ENCODE measurements at places on chromosomes 3 and 15.

DNA sequence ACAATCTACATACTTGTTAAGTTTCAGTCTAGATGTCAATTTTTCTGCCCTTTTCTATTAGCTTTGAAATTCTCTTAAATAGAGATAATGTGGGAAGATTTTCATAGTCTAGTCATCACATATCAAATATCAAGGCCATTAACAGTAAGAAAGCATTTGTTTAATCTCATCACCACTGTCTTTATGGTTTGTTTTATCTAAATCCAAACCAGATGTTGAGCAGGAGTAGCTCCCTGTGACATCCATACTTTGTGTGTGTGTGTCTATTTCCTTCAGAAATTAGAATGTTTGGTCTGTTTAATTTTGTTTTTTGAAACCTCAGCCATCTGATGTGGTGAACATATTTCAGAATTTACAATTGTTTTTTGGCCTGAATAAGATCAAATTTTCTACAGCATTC lies 23.1 kb upstream of the GOLGA8B start:
- DNase-seq = no peak

- DNase-seq = no peak
These were observed 54.8 kb upstream of the CHRNB4 start for GRCh38 chr15:78695854-78696253.

DNA sequence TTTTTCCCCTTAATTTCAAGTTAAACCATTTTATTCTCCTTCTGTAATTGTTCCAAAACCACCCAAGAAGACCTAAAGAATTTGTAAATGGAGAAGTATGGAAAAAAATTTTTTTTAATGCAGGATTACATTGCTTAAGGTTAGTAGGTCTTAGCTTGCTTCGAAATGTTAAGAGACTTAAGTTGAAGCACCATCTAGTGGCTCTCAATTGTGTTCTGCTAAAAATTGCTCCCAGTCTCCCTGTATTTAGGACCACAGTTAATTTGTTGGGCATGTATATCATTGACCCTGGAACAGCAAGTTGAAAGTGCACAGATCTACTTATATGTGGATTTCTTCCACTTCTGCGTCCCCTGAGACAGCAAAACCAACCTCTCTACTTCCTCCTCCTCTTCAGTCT lies 32.4 kb downstream of the CD200R1L start:
- DNase-seq = no peak

DNA sequence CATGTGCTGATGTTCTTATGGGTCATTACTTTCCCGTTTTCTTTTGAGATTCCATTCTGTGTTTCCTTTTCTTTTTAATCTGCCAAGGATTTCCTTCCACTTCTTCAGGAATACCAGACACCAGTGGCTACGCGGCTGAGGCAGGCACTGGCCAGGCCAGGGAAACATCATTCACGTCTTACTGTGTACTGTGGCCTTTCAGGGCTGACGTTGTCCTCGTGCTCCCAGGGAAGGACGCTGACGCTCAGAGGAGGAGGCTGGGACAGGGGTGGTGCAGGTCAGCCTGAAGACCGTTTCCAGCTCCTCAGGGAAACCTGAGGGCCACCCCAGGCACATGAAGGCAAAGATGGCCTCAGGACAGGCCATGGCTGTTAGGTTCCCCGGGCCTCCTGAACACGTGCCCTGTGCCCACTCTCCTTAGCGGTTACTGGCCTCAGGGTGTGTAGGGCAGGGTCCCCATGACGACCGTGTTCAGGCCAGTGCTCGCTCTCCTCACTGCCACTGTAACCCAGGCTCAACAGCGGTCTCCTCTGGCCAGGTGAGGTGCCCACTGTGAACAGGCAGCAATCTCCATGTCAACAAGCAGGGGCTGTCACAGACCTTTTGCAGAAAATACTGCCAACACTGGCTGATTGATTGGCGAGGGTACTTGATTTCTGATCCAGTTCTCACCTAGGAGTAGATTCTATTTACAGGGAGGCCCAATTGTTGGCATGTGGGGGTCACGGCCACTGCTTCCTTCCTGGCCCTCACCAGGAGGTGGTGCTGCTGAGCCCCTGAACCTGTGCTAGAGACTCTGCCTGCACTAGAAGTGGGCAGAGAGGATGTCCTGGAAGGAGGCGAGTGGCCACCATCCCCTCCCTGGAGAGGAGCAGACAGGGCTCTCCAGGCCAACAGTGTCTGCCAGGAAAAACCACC lies 169.5 kb downstream of the ATP10A start:
- peak; percentile 36 for DNase-seq

DNA sequence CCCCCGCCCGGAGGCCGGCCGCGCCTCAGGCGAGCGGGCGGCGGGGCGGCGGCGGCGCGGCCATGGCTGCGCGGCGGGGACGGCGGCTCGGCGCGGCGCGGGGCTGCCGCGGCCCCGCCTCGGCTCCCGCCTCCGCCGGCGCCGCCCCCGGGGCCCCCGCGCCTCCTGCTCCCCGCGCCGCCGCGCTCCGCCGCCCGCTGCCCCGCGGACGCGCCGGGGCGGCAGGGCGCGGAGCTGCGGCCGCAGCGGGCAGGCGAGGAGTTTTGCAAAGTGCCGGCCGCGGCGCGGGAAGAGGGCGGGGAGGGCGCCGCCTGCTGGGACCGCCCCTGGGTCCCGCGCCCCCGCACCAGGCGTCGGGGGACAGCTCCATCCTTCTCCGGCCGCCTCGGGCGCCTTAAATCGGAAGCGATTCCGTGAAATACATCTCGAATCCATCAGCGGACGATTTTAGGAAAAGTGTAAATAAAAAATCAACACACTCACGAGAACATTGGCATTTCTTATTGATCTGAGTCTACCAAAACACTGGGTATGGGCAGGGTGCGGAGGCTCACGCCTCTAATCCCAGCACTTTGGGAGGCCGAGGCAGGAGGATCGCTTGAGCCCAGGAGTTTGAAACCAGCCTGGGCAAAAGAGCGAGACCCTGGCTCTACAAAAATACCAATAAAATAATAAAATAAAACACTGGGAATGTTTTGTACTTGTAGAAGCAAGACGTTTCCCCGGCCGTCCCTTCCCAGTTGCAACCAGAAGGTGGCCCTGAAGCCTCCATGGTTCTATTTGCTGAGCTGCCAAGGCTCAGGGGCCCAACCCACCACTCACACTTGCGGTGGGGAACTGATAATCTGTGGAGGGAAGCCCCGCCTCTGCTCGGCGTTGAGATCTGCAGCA lies 136.9 kb downstream of the NUP210 start:
- no peak for DNase-seq

- peak; percentile 78 for DNase-seq
These were observed 2.5 kb downstream of the PDZRN3 start for GRCh38 chr3:73622091-73622805.

GRCh38 chr3:148203297-148204010 lies 494.2 kb upstream of the AGTR1 start:
- no peak for DNase-seq

- DNase-seq = no peak
These were observed 1476.9 kb downstream of the SI start for GRCh38 chr3:163601426-163601825.

GRCh38 chr15:80325206-80325605 lies 73.2 kb upstream of the CTXND1 start:
- DNase-seq = no peak

DNA sequence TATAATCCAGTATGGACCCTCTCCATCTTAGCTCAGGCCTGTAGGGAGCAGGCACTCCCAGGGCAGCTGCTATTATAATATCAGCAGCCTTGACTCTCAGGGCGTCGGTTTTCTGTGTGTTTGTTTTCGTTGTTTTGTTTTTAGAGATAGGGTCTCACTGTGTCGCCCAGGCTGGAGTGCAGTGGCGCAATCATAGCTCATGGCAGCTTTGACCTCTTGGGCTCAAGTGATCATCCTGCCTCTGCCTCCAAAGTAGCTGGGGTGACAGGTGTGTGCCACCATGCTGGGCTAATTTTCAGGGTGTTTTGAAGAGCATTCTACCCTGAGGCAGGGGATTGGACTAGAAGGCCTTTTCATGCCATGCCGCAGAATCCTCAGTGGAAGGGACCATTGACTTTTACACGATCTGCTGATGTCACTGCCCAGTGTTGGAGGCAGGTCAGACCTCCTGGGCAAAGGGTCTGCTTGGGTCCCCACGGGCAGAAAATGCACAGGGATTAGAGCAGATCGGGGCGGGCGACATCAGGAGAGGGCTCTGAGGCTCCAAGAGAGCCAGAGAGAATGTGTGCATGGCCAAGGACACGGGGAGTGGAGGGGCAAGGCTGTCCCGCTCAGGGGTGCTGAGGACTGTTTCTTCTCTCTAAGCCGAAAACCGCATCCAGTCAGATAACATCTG lies 7.8 kb downstream of the MELTF start:
- DNase-seq = no peak

GRCh38 chr3:159260049-159260662 lies 458.3 kb downstream of the MFSD1 start:
- DNase-seq = no peak

DNA sequence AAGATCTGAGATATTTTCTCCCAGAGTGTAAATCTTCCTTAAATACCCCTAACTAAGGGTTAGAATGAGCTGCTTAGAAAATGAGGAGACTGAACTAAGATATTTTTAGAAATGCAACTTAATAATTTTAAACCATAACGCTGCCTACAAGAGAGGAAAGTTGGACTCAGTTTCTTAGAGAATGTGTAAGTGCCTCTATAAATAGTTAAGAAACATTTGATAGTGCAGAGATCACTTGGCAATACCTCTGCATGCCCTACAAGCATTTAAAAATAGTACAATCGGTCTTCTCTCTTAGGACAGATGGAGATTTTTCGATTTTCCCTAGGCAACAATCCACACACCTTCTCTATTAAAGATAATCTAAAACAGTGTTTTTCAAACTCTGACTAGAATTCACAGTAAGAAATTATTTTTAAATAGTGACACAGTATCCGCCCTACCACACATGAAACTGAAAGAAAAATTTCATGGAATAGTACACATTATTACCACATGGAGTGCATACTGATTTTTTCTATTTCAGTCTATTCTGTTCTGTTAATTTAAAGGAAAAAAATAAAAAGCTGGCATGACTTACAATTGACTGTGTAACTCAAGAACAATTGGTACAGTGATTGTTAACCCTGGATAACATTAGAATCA lies 83.2 kb downstream of the GADL1 start:
- DNase-seq = no peak

DNA sequence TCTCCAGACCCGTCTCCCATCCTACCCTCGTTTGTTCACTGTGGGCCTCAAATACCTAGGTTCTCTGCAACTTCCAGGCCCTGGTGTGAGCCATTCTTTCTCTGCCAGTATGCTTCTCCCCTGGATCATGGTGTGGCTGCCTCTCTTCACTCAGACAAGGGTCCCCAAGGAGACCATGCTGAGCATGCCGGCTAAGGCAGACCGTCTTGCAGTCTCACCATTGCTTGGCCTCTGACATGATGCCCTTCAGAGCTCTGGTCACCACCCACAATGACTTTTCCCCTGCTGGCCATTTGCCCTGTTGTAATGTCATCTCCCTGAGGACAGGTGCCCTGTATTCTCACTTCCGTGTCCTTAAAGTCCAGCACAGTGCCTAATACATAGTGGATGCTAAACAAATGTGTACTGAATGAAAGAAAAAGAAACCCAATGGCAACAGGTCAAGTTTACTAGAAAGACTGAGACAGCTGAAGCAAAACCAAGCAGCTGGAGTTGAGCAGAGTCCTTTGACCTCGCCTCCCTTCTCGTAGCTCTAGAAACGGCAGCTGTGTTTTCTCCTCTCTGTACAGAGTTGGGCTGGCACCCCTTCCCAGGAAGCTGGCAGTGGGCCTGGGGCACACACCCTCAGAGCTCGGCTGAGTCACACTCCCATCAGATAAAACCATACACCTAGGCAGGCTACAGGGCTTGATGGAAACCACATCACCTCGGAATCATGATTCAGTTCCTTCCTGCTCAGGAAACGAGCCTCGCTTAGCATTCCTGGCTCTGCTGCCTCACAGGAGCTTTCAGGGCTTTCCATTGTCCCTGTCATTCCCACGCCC lies 8.6 kb downstream of the TLR9 start:
- DNase-seq = peak; percentile 65

DNA sequence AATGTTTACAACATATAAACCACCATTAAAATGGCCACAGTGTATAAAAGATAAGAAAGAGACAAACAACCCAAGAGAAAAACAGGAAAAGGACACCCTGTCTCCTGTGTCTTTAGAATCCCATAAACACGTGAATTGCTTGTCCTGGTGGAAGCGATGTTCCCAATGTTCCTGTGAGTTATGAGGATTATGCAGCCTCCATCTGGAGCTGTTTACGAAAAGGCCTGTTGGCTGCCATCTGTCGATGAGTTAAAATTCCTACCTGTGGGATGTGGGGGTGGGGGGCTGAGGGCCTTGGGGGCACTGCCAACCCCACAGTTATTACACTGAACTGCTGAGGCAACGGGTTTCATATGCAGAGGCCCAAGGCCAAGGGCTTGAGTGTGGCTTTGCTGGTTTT lies 13.6 kb downstream of the NISCH start:
- DNase-seq = no peak

- DNase-seq = no peak
These were observed 138.9 kb upstream of the LINGO1 start for GRCh38 chr15:77771616-77772015.

- DNase-seq = no peak
These were observed 59.8 kb upstream of the INSYN1 start for GRCh38 chr15:73812806-73813465.

DNA sequence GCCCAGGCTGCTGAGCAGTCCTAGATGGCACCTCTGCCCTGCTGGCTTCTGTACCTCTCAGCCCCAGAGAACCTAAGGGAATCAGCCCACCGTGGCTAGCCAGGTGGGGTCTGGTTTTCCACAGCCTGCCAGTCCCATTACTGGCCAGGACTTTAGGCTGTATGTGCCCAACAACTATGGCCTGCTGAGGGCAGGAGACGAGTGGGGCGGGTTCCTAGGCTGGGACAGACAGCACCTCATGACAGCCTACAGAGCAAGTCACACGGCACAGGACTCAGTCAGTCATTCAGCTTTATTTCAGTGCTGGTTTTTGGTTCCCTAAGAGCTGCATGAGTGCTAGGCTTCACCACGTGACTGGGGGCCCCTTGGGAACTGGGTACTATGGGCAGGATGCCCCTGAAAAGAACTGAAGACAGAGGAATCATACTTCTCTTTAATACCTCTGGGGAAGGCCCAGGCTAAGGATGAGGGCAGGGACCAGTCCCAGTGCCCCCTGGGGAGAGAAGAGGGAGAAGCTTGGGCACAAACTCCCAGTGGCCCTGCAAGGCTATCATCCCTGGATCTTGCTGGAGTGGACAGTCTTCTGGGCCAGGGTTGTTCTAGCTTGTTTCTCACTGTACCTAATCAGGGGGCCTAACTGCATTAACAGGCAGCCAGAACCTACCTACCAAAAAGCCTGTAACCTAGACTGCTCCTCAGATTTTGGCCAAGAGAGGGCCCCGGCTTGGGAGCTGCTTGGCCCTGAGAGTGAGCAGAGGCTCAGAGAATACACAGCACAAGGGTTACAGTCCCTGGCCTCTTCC lies 14.8 kb downstream of the CLK3 start:
- no peak for DNase-seq

- DNase-seq = no peak
These were observed at the start of gene GHRL for GRCh38 chr3:10292505-10293419. Gene GHRL (minus strand): TSS chr3:10292947. CDS start chr3:10290180, 2,767 bp downstream.

DNA sequence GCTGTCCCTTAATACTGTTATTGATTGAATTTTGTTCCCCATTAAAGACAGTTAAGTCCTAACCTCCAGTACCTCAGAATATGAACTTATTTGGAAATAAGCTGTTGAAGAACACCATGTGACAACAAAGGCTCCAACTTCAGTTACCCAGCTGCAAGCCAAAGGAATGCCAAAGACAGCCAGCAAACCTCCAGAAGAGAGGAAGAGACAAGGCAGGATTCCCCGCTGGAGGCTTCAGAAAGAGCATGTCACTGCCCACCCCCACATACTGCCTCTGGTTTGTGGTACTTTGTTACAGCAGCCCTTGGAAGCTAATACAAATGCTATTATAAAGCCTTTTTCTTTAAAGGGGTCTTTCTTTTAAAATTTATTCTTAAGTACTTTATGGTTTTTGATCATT lies 18.4 kb upstream of the NEK10 start:
- DNase-seq = no peak
